Renal cortex interstitium (tissue), 15 donors: ENCODE measurements at places on chromosomes 7 and 10.

DNA sequence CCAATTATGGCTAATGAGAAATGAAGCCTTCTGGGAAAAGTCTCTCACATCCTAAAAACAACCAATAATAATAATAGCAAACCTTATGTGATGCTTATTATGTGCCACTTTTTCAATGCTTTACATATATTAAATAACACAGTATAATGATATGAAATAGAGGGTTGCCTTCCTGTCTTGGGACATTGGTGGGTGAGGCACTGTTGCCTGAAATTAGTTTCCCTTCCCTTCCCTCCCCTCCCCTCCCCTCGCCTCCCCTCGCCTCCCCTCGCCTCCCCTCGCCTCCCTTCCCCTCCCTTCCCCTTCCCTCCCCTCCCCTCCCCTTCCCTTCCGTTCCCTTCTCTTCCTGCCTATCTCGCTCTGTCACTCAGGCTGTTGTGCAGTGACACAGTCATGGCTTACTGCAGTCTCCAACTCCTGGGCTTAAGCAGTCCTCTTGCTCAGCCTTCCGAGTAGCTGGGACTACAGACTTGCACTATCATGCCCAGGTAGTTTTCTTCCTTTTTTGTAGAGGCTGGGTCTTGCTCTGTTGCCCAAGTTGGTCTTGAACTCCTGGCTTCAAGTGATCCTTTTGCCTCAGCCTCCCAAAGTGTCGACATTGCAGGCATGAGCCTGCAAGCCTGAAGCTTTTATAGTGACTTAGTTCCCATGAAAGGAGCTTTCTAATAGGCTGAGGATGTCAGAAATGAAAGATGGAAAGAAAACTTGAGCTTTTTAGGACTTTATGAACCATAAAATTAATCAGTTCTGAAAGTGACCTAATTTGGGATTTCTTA lies 47.9 kb downstream of the PHTF2 start:
- no peak for DNase-seq

- DNase-seq = no peak
These were observed 61.2 kb upstream of the CAPZA2 start for GRCh38 chr7:116801092-116801710.

DNA sequence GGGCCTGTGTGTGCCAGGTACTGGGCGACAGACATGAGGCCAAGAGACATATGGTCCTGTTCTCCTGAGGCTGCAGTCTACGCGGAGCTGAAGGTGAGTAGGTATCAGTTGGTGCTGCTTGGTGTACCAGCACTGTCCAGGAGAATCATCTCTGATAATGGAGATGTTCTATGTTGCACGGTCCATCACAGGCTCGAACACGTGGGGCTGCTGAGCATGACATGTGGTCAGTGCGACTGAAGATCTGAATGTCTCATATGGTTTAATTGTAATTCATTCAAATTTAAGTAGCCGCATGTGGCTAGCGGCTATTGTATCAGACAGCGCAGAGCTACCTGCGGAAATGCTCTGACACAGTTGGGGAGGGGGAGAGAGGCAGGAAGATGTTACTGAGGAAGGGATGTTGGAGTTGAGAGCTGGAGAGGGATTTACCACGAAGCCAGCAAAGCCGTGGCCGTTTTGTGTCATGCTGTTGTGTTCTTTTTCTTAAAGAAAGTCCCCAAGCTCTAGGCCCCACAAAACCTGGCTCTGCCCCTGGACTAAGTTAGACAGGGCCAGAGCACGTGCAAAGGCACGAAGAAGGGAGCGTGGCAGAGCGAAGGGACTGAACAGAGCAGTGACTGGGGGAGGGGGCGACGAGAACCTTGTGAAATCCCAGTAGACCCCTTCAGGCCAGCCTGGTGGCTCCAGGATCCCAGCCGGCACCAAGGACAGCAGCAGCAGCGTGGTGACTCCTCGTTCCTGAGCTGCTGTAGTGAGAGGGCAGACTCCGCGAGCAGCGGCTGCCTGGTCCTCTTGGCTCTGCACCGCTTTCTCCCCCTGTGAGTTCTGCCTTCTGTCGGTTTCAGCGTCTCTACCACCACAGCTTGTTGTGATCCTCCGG lies 20.0 kb downstream of the SMKR1 start:
- no peak for DNase-seq

DNA sequence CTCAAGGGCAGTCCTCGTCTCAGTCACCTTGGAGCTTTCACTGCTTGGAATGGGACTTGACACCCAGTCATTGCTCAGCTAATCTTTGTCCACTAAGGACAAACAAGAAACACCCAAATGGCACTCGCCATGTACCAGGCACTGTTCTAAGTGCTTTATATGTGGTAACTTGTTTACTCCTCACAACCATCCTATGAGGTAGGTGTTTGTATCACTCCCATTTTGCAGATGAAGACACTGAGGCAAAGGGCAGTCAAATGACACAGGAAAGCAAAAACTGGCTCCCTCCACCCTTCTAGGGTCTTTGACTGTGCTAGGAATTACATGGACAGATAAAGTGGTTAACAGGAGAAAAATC lies 24.7 kb downstream of the DNAJB12 start:
- no peak for DNase-seq

- DNase-seq = no peak
These were observed 1053.3 kb downstream of the SORCS1 start for GRCh38 chr10:106111246-106111645.

DNA sequence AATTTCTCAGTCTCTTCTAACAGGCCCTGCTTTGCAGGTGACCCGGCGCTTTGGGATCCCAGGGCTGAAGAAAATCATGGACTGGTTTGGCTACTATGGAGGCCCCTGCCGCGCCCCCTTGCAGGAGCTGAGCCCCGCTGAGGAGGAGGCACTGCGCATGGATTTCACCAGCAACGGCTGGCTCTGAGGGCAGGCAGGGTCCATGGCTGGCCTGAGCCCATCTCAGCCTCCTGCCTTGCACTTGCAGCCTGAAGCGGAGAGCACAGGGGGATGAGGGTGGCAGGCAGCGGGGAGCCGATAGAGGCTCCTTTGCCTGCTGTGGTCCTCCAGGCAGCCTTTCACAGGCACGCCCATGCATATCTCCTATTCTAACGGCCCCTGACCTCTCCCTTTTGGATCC lies 21.8 kb downstream of the MORN4 start:
- no peak for DNase-seq

DNA sequence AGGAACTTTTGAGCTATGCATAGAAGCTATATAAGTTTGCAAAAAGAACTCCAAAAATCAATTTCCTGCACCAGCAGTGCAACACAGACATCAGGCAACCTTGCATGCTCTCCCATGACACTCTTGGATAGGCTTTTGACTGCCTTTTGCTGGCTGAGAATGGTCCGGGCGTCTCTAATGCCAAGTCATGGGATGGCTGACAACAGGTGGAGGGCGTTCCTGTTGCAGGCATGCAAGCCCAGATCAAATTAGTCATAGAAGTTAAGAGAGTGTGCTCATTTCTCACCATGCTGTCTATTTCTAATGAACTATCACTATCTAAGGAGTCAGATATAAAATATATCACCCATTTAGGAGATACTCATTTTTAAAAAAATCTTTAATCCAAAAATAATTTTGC lies 8.4 kb downstream of the PLCE1 start:
- no peak for DNase-seq

- no peak for DNase-seq
These were observed 8.0 kb downstream of the CLDN3 start for GRCh38 chr7:73761854-73762658.

GRCh38 chr10:22420787-22421517 lies 75.7 kb downstream of the SPAG6 start:
- DNase-seq = no peak
